Stimulated activated CD4-positive, alpha-beta T cell treated with anti-CD3 and anti-CD28 coated beads, Interleukin-15, amount 100 ng/mL, for 1 hour (primary cell): ENCODE measurements at places on chromosomes 11 and 22.

- DNase-seq: no peak
Observed at GRCh38 chr22:46220921-46221320, 29.2 kb downstream of the CDPF1 start.

DNA sequence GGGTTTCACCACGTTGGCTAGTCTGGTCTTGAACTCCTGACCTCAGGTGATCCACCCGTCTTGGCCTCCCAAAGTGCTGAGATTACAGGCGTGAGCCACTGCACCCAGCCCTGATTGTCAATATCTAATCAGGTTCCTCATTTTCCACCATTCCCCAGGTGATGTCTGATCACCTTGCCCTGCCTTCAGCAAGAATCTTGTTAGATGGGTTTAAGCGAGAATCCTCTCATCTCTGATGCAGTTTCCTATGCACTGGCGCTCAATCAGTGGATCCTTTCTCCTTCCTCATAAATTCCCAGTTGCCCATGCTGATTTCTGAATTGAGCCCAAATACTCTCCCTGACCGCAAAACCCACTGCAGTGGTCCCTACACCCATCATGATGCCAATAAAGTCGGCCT lies 664 bp upstream of the ZC3H7B start:
- no peak for DNase-seq

GRCh38 chr11:6655790-6656583 lies at the start of gene DCHS1:
Gene DCHS1, minus strand, starts transcription at chr11:6655809. Its CDS starts 14,196 bp downstream, at chr11:6641613.
- DNase-seq: no peak

DNA sequence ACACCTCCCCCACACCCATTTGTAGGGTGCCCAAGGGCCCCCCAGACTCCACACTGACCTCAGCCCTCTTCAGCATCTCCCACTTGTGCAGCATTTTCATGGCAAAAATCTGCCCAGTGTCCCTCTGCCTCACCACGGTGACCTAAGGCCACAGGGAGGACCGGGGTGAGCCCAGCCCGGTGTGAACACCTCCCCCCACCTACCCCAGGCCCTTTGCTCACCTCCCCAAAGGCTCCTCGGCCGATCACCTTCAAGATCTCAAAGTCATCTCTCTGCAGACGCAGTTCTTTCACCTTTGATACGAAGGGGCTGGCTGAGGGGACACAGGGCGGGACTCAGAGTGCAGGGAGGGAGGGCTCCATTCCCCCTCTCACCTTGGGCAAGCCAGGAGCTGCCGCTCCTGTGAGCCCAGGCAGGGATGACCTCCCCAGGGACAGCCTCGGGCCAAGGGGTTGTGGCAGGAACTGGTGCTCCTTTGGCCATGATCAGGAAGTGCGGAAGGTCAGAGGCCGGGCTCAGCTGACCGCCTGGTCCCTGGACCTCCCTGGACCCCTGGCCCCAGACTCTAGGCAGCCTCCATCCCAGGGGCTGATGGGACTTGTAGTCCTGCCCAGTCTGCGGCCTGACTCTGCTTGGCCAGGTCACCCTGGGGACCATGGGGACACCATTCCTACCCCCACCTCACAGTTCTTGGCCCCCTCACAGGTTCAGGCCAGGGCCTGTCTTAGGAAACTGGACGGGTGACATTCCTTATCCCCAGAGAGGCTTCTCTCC lies 2.7 kb downstream of the CDC42BPG start:
- DNase-seq: no peak

DNA sequence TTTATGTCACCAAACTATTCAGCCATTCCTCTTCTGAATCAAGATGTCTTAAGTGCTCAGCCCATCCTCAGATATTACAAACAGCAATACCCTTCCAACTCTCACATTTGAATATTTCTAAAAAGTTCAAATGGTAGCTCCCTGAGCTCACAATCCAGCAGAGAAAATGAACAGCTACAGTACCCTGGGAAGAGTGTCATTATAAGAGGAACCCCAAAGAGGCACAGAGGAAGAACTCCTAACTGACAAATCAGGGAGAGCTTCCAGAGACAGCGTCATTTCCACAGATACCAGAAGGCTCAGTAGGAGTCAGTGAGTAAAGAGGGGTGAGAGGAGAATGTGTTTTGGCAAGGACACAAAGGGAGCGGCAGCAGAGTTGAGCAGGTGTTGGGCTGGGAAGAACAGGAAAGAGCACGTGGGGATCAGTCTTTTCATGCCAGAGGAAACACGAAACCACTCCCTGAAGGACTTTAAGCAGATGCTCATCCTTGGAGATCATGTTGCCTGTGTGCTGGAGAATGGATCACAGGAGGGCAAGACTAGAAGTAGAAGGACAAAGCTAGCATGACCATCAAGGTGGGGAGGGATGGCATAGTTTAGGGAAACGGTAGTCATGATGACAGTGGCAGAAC lies 4.3 kb downstream of the CLTCL1 start:
- no peak for DNase-seq

GRCh38 chr22:35021161-35021560 lies 44.8 kb upstream of the ISX start:
- DNase-seq: no peak

DNA sequence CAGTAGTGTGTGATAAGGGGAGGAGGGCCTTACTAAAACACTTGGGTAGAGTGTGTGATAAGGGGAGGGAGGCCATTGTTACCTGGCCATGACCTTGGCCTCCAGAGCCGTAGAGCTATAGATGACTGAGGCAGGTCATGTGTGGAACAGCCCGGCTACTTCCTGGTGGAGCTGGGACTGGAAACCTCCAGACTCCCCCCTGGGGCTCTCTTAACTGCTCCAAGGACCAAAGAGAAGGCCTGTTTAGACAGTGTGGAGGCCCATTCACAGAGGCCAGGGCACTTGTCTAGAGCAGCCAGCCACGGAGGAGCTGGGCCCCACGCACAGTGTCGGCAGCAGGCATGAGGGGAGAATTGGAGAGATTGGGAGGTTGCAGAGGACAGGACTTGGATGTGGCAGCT lies 12.5 kb upstream of the MICALL1 start:
- no peak for DNase-seq

GRCh38 chr11:44972746-44973435 lies 22.2 kb upstream of the TP53I11 start:
- no peak for DNase-seq

GRCh38 chr11:76243193-76243956 lies 37.1 kb upstream of the WNT11 start:
- DNase-seq: no peak

DNA sequence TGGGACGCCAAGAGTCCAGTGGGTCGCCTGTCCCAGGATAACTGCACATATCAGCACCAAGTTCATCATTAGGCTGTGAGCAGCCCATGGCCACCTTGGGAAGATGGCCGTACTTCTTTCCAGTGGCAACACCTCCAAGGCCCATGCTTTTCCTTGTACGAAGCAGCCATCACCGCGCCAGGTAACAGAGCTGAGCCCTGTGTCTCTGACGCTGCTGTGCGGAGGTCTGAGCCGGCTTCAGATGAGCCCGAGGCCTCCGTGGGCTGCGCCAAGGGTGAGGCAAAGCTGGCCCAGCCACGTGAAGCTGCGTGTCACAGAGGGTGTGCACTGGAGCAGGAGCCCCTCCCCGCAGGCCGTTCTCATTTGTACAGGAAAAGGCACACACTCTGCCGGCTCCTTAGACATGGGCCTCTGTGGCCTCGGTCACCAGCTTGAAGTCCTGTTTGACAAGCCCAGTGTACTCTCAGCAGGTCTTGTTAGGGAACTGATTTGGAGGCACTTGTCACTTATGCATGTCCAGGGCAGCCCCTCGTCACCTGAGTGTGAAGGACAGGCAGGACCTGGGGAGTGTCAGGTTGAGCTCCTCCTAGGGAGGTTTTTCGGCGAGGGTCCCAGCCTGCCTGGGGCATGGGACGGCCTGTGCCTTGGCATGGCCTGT lies 401.5 kb downstream of the TBC1D22A start:
- no peak for DNase-seq

GRCh38 chr22:48635816-48636215 lies 1191.9 kb downstream of the BRD1 start:
- no peak for DNase-seq

DNA sequence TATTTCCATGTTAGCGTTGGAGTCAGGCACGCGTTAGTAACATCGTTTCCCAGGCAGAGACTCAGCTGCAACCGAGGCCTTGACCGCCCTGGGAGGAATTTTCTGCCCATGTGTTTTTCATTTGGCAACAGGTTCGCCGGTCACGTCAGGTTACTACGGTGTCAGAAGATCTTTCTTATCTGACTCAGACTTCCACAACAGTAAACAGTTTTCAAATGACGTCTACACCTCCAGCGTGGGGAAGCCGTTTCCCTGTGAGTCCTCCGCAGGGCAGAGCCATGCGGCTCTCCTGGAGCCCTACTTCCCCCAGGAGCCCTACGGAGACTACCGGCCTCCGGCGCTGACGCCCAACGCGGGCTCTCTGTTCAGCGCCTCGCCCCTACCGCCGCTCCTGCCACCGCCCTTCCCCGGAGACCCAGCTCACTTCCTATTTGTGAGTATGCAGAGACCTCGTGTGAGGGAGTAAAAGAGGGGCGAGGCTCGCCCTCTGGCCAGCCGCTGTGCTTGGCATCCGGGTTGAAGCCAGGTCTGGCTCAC lies 14.3 kb upstream of the POU2AF3 start:
- DNase-seq: no peak

GRCh38 chr11:78076733-78077403 lies 2.8 kb downstream of the NDUFC2 start:
- DNase-seq: no peak

GRCh38 chr11:10322830-10323792 lies 18.2 kb downstream of the ADM start:
- no peak for DNase-seq

DNA sequence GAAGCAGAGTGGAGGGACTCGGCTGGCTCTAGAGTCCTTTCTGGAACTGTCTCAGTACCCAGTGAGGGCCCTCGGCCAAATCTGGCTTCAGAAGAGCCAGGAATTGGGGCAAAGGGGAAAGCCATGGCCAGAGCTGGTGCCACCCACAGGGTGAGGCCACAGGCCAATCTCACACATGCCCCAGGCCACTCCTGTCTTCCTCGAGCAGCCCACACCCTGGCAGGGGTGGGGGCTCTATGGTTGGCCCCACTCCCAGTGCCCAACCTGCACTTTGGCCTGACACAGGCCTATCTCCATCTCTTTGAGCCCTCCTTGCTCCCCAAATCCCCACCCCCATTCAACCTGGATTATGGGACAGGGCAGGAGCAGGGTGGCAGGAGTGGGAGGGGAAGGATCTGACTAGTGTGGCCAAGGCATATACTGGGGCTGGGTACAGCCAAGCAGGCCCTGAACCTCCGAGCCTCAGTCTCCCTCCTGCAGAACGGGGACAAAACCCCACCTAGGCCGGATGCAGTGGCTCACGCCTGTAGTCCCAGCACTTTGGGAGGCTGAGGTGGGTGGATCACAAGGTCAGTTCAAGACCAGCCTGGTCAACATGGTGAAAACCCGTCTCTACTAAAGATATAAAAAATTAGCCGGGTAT lies 6.9 kb downstream of the TST start:
- DNase-seq: no peak

DNA sequence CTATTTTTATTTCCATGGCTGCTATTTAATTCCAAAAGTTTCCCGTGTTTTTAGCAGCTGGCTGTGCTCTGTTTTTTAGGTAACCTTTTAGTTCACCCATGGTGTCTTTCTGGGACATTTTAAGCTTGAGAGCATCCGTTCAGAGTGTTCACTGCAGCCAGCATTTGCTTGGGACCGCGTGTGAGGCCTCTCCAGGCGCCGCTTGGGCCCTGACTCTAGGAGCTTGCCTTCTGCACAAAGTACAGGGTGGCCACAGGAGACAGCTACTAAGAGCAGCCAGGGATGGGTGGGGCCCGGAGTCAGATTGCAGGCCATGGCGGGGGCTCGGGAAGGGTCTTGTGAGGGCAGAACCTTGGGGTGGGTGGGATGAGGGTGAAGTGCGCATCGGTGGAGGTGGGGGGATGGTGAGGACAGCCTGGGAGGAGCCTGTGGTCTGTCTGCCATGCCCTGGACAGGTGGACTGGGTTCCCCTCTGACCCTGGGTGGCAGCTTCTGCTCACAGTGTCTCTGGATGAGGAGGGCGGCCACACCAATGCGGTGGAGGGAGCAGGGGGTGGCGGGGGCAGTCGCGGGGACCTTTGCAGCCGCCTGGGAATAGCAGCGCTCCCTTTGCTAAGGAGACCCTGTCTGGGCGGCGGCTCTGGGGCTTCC lies 288.1 kb downstream of the TBC1D22A start:
- no peak for DNase-seq
